ENCODE measurements at places on chromosomes 16 and 17.
A peak's percentile ranks its signal among the peaks of the same experiment; 100 is the strongest.

DNA sequence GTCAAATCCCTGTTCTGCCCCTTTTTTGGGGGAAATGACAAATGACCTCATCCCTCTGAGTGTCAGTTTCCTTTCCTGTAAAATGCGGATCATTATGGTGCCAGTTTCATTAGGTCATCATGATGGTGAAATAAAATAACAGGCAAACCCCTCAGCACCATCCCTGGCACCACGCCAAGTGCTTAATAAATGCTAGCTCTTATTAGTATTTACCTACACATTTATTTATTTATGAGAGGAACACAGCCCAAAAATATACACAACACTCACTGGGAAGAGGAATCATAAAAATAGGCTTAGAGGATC is 28.6 kb upstream of the GPRC5B start:
- no peak for DNase-seq

GRCh38 chr17:16282522-16282921 is 65.5 kb downstream of the PIGL start:
- no peak for DNase-seq

- DNase-seq = peak; percentile 83
Observed at GRCh38 chr17:40451420-40451819, 8.2 kb downstream of the IGFBP4 start.

GRCh38 chr16:12235110-12235509 is 258.6 kb downstream of the SNX29 start:
- DNase-seq = no peak

DNA sequence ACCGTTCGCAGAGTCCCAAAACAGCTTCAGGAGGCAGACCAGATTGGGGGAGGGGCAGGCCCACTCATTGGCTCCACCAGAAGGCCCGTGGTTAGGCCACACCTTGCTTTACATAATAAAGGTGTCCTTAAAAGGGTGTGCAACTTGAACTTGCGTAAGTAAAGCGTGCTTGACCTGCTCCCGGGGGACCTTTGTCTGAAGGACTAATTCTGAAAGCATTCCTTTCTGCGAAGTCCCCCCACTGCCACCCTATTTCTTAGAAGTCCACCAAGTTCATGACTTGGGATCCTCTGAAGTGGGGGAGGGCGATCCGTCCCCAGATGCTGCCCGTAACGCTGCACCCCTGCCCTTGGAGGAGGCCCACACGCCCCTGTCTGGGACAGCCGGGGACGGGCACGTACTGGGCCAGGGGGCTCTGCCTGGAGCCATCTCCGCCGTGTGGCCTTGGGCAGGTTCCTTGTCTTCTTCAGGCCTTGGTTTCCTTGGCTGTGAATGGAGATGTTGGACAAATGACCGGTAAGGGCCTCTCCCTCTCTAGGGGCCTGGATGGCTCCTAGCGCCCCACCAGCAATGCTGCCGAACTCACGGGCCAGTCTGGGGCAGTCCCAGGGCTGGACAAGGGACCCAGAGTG is 823 bp upstream of the ZNF469 start:
- DNase-seq = peak; percentile 6

- DNase-seq = no peak
Observed at GRCh38 chr17:17176341-17176740, 29.8 kb downstream of the PLD6 start.

GRCh38 chr17:66353937-66354401 is 51.6 kb downstream of the PRKCA start:
- no peak for DNase-seq

- no peak for DNase-seq
Observed at GRCh38 chr17:50163843-50164696, 1.7 kb upstream of the SGCA start.

DNA sequence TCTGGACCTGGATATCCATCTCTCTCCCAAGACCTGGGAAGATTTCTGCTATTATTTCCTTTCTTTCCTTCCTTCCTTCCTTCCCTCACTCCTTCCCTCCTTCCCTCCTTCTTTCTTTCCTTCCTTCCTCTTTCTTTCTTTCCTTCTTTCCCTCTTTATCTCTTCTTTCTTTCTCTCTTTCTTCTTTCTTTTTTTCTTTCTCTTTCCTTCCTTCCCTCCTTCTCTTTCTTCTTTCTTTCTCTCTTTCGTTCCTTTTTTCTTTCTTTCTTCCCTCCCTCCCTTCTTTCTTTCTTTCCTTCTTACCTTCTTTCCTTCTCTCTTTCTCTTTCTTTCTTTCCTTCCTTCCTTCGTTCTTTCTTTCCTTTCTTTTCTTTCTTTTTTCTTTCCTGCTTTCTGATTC is 37.8 kb upstream of the N4BP1 start:
- no peak for DNase-seq

- DNase-seq = no peak
Observed at GRCh38 chr17:12566291-12566690, 99.4 kb upstream of the MYOCD start.

GRCh38 chr17:61996916-61997605 is 68.0 kb downstream of the MED13 start:
- DNase-seq = no peak

- peak; percentile 67 for DNase-seq
Observed at GRCh38 chr16:14302399-14303181, 231.5 kb downstream of the MRTFB start.

DNA sequence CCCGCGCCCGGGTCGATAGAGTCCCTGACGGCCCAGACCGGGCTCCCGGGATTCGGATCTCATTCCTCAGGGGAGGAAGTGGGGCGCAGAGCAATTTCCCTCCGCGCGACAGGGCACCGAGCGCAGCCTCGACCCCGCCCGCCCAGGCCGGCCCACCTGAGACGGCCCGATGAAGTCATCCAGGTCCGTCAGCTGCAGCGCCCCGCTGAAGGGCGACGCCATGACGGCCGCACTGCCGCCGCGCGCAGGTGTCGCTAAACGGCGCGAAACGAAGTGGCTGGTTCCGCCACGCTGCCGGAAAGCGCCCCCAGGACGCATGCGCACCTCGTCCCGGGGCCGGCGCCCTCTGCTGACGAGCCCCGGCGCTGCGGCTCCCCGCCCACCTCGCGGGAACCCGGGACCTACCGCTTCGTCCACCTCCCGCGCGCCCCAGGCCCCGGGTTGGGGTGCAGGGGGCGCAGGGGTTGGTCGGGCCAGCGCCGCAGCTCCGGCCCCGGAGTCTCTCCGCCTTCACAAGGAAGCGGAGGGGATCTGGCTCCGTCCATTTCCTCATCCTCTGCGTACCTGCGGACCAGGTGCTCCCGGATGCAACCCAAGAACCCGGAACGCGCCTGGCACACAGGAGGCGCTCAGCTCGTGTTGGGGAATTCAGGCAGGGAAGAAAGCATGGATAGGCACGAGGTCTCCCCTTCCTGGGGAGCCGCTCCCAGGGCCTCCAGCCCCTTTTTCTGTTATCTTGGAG is at the start of gene CIAO3:
Gene CIAO3 (minus strand): TSS at position 234 of the 742 bp plus-strand sequence. CDS start 12 bp downstream, at position 222.
- DNase-seq = peak; percentile 93

GRCh38 chr16:22300427-22301071 is 3.3 kb downstream of the POLR3E start:
- DNase-seq = peak; percentile 76

GRCh38 chr16:30998852-30999761 is 11.3 kb downstream of the STX1B start:
- DNase-seq = no peak

GRCh38 chr17:71830866-71831265 is 290.0 kb upstream of the SOX9 start:
- DNase-seq = no peak

GRCh38 chr16:48294724-48295123 is 47.4 kb upstream of the ABCC11 start:
- no peak for DNase-seq

DNA sequence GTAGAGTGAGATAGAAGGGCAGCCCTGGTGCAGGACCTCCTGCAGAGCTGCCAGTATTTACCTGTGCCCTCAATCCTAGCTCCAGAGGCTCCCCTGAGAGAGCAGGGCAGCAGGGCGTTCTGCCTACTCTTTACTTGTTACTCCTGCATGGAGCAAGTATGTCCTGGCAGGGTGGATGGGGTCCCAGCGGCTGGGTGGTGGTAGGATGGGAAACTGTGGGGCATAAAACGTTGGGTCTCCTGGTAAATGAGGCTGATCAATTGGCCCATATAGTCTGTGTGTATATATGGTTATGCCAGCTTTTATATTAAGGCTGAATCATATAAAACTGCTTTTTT is 192.0 kb downstream of the NTN1 start:
- no peak for DNase-seq

GRCh38 chr16:17591655-17592405 is 121.1 kb upstream of the XYLT1 start:
- DNase-seq = peak; percentile 45

DNA sequence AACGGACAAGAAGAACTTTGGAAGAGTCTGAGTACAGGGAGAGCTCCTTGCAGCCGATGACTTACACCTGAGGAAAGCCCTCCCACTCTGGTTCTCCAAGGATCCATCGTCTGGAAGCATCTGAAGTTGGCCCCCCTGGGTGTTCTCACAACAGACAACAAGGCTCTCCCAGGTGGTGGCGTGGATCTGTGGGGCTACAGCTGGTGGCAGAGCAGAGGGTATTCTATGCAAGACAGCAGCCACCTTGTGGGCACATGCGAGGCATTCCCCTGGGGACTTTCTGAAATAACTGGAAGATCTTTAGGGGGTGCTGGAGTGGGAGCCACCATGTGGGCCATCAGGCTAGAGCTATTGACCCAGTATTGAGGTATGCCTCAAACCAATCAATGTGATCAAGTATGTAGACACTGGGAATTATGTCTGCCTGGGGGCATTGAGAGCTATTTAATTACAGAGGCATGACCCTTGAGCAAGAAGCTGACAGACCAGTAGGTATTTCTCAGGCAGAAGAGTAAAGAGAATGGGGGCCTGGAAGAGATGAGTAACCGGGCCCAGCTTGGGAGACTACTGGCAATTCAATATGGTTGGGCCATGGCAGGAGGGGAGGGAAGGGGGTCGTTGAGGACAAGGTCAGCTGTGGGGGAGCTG is 6.9 kb upstream of the KRT19 start:
- DNase-seq = no peak

DNA sequence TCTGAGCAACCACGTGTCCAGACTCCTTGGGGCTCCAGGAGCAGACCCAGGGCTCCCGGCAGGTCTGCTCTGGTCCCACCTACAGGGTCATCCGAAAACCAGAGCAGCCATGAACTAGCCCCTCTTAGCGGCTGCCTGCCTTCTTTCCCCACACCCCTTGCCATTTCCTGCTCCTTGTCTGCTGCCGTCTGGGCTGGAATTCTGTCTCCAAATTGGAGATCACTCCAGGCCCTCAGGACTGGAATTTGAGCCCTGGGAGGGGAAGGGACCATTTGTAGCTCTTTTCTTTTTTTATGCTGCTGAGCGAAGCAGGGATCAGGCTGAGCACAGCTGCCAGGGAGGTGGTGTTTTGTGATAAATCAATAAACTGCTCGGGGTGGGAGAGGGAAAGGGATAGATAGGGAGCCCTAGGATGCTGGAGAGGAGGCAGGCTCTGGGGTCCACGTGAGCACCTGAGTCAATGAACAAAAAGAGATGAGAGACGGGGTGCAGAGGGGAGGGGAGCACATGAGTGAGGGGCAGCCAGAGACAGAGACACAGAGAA is 257.5 kb downstream of the ENGASE start:
- DNase-seq = no peak

- no peak for DNase-seq
Observed at GRCh38 chr16:14050291-14051027, 20.7 kb upstream of the MRTFB start.

- peak; percentile 67 for DNase-seq
Observed at GRCh38 chr16:70253291-70254106, 1.8 kb upstream of the EXOSC6 start.

DNA sequence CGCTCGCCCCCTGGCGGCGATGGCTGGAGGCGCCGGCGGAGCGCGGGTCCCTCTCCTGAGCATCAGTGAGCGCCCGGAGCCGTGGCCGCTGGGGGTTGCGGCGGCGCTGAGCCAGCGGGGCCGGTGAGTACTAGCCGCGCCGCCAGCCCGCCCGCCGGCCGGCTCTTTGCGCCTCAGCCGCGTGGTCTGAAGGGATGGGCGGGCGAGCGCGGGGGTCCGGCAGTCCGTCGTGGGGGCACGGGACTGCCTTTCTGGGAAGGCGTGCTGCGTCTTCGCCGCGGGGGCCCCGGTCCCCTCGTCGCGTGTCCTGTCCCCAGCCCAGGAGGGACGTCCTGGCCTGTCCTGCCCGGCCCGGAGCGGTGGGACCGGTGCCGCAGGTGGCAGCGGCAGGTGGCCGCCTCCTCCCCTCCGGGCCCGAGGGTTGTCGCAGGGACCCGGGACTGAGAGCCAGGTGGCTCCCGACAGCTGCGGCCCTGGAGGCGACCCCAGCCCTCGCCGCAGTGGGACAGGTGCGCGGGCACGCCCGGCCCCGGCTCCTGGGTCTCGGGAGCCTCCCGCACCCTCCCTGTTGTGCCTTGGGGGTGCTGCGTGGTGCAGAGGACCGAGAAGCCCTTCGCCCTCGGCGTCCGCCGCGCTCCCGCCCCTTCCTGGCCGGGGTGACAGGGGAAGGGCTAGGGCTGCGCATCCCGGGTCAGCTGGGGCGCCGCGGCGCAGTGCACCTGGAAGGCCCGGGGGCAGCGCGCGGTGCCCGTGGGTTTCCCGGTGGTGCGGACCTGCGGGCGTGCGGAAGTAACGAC is at the start of gene SPECC1:
Gene SPECC1 (plus strand): TSS at position 58 of the 797 bp plus-strand sequence. CDS start 87,293 bp downstream, outside the sequence.
- DNase-seq = peak; percentile 73

DNA sequence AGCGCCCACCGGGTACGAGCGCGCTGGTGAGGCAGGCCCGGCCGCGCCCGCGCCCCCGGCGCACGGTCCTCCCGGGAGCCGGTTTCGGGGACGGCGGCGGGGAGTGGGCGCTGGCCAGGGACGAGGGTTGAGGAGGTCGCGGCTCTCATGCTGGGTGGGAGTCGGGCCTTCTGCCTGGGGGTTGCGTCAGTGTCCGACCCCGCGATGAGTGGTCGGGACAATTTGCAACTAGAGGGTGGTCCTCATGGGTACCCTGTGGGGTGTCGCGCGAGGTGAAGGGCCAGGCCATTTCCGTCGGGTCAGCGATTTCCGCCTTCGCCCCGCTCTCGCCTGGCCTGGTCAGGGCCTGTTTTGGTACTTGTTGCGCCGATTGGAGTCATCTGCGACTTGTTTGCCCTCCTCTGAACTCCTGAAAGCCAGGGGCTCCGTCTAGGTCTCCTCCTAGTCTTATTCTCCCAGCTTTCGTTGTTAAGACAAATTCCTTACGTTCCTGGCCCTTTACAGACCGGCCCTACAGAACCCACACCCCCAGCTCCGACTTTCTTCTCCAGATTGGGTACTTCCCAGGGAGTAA is 14.9 kb downstream of the NAA60 start:
- DNase-seq = no peak

- peak; percentile 66 for DNase-seq
Observed at GRCh38 chr16:1920727-1921171, 2.5 kb upstream of the HS3ST6 start.

DNA sequence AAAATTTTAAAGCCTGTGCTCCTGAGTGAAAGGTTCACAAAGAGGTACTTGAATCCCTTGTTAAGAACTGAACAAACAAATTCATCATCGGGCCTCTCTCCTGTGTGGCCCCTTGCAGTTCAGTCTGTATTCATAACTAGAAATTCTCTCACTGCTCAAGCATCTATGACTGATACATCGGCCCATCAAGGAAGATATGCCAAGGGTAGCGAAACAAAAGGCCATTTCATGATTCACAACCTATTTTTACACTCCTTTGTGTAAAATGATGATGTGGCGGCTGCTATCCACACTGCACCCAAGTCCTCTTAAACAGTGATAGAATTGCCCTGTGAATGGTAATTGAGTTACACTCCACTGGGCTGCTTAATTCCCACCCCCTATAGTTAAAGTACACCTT is 204.6 kb downstream of the STX8 start:
- DNase-seq = no peak

GRCh38 chr16:24700549-24701392 is 28.7 kb upstream of the TNRC6A start:
- DNase-seq = no peak
